ENCODE measurements at places on chromosomes 12 and 14.
A peak's percentile ranks its signal among the peaks of the same experiment; 100 is the strongest.

- DNase-seq = no peak
Observed at GRCh38 chr14:94945615-94946014, 175.7 kb upstream of the GSC start.

GRCh38 chr12:84174115-84174514 lies 738.5 kb downstream of the SLC6A15 start:
- no peak for DNase-seq

GRCh38 chr14:30295980-30296379 lies 263.0 kb upstream of the G2E3 start:
- no peak for DNase-seq

DNA sequence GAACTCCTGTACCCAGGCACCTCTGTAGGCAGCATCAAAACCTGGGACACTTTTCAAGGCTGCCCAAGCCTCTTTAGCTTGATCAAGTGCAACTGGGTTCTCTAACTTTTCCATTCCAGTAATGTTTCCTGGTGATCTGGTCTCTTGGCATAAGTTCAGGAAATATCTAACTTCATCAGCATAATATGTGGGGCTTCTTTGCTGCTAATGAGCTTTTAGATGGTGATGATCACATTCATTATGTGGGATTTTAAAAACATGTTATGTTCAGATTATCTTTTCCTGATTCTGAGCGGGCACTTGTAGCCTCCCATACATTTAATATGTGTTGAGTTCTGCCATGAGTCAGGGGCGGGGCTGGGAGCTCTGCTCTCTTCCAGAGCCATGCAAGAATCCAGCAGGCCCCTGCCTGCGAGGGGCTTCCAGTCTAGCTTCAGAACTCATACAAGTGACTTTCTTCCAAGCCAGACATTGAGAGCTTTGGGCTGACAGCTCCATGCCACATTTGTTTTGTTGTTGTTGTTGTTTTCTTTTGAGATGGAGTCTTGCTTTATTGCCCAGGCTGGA lies 39.5 kb upstream of the RIN3 start:
- DNase-seq = no peak

- DNase-seq = no peak
Observed at GRCh38 chr14:104697892-104698583, 8.6 kb downstream of the INF2 start.

GRCh38 chr12:33536431-33536830 lies 96.8 kb upstream of the SYT10 start:
- DNase-seq = no peak

DNA sequence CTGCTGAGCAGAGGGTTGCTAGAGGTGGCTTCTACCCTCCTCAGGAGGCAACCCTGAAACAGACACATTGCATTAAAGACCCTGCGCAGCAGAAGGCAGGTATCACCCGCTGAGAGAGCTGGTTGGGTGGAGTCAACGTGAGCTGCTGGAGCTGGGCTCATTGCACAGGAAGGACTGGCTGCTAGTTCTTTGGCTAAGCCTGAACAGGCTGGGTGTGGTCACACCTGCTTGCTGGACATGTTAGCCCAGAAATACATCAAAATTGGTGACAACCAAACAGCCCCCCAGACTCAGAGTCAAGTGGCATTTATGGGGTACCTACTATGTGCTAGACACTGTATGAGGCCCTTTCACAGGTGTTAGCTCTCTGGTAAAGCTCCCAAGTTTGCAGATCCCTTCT lies 33.8 kb upstream of the IRF2BPL start:
- DNase-seq = no peak

GRCh38 chr14:74612350-74613021 lies 449 bp upstream of the LTBP2 start:
- peak; percentile 64 for DNase-seq

DNA sequence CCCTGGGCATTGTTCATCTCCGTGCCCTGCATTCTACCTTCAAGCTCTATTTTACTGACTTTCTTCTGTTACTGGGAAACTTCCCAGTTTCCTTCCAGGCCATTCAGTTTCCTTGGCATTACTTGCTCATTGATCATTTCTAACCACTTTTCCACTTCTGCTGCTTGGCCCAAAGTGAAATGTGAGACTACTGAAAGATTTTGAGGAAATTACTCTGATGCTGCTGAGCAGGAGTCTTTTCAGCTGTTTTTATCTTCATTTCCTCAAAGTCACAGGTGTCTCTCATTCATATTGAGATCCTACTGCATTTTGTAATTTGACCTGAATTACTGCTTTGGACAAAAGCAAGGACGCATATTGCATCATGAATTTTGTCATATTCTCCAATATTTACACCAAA lies 26.4 kb upstream of the DBX2 start:
- no peak for DNase-seq

- no peak for DNase-seq
Observed at GRCh38 chr12:131264635-131265034, 310.9 kb downstream of the ADGRD1 start.

DNA sequence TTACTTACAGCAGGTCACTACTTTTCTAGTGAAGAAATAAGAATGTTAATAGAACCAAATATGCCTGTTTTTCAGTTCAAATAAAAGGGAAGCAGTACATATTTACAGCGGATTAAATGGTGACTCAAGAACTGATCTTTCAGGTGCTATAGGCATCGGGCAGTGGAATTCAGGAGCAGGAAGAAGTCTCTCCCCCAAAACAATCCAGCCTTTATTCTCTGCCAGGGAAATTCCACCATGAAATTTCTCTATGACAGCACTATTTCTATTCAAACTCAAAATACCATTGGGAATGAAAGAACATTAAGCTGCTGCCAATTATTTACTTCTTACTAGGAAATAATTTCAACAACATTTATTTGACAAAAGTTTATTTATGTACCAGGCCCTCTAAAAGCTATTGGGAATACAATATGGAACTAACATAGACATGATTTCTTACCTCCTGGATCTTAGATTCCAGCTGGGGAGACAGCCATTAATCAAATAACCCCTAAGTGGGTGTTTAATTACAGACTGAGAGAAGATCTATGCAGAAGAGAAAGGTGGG lies 60.3 kb upstream of the KRR1 start:
- DNase-seq = no peak

- no peak for DNase-seq
Observed at GRCh38 chr14:101221549-101222160, 318.1 kb upstream of the RTL1 start.

DNA sequence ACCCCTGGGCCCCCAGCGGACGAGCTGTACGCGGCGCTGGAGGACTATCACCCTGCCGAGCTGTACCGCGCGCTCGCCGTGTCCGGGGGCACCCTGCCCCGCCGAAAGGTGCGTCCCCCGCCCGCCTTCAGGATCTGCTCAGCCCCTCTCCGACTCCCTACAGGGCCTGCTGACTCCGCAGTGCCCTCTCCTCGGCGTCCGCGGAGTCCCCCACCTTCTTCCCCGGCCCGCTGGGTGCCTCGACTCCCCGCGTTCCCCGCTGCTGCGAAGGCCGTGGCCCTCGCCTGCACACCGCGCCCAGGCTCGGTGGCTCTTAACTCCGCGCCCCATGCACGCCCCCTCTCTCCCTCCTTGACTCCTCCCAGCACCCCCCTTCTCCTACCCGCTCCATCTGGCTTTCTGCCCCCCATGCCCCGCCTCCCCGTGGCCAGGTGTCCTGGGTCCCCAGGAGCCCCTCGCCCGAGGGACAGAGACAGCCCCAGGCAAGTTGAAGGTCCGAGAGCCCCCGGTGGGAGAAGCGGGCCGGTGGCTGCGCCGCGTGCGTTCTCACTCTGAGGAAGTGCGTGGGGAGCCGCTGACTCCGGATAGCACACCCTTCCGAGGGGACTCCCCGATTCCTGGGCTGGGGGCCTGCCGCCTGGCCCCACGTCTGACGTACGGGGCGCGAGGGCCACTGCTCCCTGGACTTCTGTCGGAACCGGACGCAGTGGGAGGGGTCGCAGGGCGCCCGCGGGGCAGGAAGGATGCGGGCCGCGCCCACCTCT lies 594 bp downstream of the TAMALIN start:
- no peak for DNase-seq

DNA sequence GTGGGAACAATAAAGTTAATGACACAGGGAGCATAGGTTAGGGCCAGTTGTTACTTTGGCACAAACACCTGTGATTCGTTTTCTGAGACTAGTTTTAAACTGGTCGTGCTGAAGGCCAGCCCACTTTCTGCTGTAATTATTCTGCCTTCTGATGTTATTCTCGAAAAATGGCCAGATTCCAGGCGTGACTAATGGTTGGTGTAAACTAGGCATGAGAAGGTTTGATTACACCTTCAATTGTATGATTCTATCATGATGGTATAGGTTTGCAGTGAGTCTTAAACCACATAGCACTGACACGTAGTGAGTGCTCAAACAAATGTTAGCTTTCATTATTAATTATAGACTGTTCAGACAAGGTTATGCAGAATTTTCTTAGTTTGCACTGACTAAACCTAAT lies 39.0 kb downstream of the CKB start:
- DNase-seq = no peak

DNA sequence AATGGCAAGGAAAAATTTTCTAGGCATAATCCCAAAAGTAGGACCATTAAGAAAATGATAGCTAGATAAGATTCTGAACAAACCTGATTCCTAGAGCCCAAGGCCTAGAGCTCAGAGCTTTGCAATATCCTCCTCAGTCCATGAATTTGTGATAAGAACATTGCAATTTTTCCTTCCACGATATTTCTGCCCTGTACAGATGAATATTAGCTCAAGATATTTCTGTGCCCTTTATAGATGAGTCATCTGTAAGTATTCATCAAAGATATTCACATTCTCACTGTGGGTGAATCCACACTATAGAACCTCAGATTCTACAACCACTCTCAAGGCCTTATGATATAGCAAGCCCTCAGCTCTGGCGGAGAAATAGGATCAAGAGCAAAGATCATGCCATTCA lies 37.5 kb downstream of the EAPP start:
- no peak for DNase-seq

GRCh38 chr12:90645181-90645580 lies 309.8 kb downstream of the CCER1 start:
- DNase-seq = no peak

- no peak for DNase-seq
Observed at GRCh38 chr14:77583657-77584056, 32.8 kb downstream of the SPTLC2 start.

- no peak for DNase-seq
Observed at GRCh38 chr12:80937391-80938238, at the start of gene LIN7A. Gene LIN7A, minus strand, starts transcription at chr12:80937934. Its CDS starts 212 bp downstream, at chr12:80937722.

GRCh38 chr12:121246893-121247557 lies 37.1 kb downstream of the P2RX4 start:
- no peak for DNase-seq

DNA sequence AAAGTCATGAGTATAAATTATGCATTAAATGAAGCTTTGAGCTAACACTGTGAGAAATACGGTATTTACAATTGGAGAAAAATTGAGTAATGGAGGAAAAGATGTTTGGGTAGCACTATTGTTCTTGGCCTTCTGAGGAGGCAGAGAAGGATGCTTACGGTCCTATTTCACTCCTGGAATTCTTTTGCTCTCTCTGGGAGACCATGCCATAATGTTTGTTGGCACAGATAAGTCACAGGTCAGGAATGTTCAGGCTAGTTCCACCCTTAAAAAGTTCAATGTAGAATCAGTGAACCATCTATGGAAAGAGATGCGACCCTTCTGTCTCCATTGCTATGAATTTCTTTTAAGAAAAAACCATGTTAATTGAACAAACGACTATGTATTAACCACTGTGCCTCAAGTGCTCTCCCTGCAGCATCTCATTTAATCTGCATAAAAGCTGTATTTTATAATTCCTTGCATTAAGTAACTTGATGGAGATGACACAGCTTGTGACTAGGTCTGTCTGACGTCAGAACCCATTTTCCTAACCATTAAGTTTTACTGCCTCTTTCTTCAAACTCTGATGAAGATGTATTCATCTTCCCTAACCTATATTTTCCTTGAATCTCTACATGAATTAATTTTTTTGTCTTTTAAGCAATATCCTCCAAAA lies 9.5 kb downstream of the BATF start:
- no peak for DNase-seq

DNA sequence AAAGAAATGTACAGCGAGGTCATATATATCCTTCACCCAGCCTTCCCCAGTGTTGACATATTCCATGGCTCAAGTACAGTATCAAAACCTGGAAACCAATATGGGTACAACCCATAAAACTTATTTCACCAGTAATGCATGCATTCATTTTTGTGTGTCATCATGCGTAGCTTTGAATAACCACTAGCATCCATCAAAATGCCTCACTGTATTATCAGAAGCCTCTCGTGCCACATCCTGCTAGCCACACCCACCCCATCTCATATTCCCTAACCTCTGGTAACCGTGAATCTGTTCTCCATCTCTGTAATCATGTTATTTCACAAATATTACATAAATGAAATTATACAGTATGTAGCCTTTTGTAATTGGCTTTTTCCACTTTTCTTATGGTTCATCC lies 314.3 kb downstream of the RAD51B start:
- DNase-seq = no peak

DNA sequence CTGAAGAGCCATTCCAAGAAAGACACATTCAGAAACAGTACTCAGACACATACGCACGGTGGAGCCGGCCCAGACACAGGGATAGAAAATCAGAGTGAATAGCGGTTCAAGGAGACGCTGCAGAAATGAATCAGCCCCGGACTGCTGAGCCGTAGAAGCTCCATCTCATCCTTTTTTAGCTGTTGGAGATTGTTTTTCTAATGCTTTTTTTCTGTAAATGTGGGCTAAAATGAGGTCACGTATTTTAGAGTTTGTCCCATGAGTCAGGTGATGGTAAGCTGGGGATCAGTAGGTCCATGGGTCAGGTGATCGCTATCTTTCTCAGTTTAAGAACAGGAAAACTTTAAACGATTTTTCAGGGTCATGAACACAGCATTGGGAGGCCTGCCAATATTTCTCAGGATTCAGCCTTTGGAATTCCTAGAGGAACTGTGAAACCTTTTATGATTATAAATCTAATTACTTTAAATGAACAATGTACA lies 202.4 kb downstream of the ITPR2 start:
- DNase-seq = peak; percentile 52

GRCh38 chr12:119938049-119938667 lies 50.9 kb upstream of the BICDL1 start:
- peak; percentile 83 for DNase-seq

- DNase-seq = no peak
Observed at GRCh38 chr12:24045816-24046257, 96.4 kb upstream of the SOX5 start.

DNA sequence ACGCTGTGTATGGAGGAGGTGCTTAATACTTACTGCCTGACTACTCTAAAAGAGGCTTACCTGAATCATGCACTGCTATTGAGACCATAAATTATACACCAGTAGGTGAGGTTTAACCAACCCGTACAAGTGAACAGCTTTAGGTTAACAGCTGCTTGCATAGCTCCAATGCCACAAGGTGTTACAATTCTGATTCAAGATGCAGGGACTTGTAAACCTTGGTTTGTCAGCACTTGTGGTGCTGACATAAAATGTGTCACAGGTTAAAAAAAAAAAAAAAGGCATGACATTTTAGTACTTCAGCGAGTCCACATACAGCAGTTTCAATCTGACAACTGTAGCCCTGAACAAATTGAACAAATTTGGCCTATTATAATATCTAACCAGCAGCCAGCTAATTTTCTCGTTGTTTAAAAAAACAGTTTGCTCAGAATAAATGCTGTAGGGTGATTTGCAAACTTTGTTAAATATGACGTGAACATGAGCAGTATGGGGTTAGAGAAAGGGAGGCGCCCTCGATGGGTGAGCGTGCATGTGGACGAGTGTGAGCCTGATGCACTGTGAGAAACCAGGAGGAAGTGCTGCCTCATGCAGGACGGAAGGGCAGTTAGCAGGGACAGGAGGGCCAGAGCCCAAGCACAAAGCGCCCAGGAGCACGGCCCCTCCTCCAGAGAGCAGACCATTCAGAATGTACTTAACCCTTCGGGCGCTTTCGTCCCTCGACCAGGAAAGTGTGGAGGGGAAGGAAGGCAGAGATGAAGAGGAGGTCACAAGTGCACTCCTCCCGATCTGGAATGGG lies 44.7 kb downstream of the TCHP start:
- peak; percentile 75 for DNase-seq

- DNase-seq = no peak
Observed at GRCh38 chr14:69315301-69315700, 55.3 kb downstream of the GALNT16 start.
